Cerebellar nuclear complex (tissue), 1 donor: ENCODE measurements at places on chromosomes 1 and 21.

GRCh38 chr1:32250893-32251716 lies at the start of gene LCK:
LCK (plus strand) TSS chr1:32251265; CDS start chr1:32274330, 23,065 bp downstream.
- no peak for DNase-seq

DNA sequence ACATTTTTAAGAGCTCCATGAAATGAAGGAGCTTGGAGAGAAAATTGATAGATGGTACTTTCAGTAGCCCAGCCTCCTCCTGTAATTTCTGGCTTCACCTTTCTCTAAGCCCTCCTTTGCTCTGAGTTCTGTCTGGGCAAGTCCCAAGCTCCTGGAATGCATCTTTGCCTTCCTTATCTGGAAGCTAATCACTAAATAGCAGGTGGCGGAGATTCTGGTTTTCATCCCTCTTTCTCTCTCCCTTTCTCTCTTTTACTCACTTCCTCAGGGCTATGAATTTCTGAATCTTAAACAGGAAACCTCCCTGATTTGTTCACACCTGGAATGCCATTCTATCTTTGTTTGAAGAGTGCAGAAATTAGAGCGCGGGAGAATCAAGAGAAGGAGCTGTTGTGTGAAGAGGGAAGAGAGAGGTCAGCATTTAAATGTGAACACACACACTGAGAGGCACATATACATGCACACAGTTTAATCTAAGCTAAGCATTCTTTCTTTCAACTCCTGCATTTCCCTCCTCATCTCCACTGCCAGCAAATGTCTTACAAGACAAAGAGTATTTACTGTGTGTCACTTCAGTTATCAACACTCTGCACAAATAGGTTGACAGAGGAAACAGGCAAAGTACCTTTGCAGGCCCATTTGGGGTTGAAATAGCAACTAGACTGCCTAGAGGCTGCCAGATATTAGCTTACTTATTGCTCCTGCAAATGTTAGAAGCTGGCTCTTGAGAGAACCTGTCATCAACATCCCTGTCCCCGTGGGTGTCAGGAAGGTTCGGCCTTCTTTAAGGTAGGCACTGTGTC lies 199.4 kb upstream of the CAMK1G start:
- no peak for DNase-seq

- DNase-seq = no peak
Measured at GRCh38 chr1:107378866-107379265, 238.0 kb downstream of the NTNG1 start.

GRCh38 chr21:45169001-45169400 lies 94.6 kb downstream of the ADARB1 start:
- DNase-seq = no peak

GRCh38 chr1:117598489-117598888 lies 7.4 kb upstream of the TENT5C start:
- no peak for DNase-seq

DNA sequence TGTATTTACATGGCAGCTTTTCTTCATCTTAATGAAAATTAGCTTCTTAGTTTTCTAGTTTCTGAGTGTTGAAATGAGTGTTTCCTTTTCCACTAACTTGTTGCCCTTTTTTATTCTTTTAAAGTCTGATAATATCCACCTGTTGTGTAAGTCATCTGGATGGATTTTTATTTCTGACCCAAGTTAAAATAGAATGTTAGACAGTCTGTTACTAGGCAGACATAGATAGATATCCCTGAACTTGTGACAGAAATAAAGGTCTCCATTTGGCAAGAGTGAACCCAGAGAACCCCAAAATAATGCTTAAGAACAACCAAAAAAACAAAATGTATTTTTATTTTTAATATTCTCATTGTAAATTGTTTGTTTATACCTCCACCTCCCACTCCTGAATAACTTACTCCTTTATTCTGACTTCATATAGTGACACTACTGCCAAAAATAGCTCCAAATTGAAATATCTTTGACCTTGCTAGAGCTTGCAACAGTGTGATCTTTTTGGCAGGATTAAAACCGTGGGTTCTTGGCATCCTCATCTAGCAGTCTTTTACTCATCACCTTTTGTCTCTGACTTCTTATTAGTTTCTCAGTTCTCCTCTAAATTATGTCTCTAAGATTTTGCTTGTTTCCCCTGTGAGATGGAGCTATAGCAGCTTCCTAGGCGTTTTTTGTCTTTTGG lies 26.9 kb upstream of the SH3D21 start:
- no peak for DNase-seq

- DNase-seq = no peak
Measured at GRCh38 chr1:209751627-209752231, 4.1 kb upstream of the TRAF3IP3 start.

DNA sequence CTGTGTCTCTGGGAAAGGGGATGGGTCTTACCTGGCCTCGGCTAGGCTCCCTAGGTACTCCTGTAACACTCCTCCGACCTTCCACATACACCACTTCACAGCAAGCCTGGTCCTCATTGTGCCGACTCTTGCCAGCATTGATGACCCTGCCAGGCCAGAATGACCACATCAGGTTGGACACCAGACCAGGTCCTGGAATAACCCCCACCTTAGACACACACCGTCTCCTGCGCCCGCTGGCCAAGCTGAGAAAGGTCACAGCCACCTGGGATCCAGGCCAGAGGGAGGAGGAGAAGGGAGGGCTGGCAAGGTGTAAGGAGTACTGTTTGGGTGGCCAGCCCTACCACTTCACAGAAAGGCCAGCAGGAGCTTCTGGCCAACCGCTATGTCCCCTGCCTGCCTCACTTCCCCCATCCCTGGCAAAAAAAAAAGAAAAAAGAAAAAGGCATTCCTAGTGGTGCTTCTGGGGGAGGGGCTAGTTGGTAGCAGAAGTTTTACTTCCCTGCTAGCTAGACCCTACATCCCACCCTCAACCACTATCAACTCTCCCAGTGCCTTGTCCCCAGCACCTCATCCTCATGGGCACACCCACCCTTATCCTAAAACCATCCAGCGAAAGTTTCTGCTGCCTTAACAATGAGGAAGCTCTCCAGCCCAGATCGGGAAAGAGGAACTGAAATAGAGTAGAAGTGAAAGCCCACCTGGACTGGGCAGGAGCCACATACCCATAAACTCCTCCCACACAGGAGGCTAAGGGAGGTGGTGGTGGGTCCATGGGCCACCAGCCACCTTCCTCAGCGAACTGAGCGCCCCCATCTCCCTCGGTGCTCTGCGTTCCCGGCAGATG lies 1.4 kb downstream of the PPM1J start:
- DNase-seq = no peak

DNA sequence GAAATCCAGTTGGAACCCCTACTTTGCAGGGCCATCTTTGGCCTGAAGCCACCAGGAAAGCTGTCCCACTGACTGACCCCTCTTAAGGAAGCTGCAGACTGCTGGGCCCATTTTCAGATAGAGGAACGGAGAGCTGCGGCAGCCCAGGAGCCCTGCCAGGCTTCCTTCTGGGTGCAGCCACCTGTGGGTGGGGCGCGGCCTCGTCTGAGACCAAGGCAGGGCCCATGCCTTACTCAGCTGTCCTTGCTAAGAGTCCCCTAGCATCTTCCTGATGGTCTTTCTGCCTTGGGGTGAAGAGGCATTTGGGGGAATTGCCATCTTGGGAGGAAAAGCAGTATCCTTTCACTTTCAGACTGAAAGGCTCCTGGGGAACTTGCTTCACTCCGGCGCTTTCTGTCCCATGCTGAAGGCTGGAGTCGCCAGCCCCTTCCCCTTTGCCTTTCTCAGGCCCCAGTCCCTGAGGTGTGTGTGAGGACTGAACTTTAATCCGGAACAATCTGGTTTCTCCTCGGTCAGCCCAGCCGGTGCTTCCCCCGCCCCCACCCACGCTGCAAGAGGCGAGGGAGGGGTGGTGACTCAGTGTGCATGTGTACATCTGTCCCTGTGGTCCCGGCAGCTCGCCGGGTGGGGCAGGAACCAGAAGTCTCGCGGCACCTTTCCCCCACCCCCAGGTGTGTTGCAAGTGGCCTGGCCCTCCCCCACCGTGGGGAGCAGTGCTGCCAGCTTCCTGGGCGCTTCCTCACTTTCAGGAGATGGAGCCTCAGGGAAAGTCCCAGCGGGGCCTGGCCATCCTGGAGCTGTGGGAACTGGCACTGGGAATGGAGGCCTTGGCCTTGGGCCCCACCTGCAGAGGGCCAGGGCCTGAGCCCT lies 5.1 kb downstream of the ZC3H12A start:
- no peak for DNase-seq

- no peak for DNase-seq
Measured at GRCh38 chr1:28761189-28761588, 24.4 kb downstream of the YTHDF2 start.

DNA sequence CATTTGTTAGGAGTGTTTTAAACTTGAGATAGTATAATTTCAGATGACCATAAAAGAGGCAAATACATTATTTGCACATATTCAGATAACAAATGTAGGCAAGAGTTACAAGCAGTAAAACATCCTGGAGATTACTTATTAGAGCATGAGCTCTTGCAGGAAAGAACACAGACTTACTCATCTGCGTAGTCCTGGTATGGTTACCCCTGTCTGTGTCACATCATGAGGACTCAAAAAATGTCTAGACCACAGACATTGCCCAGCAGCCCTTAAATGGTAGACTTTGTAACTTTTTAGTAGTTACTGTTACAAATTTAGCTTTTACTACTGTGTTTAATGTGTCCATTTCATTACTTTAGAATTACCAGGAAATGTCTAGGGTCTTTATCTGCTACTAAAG lies 12.8 kb downstream of the CACHD1 start:
- DNase-seq = no peak

DNA sequence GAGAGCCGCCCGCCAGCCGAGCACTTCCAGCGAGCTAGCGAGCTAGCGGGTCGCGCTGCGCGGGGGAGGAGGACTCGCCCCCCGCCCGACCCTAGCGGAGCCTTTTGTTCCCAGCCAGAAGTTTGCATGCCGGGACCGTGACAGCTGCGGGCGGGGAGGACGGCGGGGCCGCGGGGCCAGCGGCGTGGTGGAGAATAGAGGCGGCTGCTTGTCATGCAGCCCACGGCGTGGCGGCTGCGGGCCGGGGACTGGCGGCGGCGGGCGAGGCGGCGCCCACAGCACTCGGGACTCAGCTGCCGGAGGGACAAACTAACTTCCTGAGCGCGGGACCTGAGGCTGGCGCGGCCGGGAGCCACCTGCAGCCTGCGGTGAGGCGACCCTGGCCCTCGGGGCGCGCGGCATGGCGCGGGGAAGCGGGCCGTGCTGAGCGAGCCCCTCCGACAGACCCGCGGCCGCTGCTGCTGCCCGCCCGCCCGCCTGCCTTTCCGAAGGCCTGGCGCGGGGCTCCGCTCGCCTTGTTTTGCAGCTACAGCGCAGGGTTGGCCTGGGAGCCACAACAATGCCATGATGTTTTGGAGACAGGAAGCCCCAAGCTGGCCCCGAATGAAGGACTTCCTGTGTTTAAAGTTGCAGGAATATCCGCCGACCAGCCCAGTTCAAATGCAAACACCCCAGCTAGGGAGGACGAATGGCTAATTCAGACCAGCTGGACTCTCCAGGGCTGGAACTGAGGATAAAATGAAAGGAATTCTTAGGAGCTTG lies 82.2 kb upstream of the BMP8A start:
- DNase-seq = no peak

GRCh38 chr1:147612366-147612765 lies 58.0 kb downstream of the ACP6 start:
- DNase-seq = no peak

DNA sequence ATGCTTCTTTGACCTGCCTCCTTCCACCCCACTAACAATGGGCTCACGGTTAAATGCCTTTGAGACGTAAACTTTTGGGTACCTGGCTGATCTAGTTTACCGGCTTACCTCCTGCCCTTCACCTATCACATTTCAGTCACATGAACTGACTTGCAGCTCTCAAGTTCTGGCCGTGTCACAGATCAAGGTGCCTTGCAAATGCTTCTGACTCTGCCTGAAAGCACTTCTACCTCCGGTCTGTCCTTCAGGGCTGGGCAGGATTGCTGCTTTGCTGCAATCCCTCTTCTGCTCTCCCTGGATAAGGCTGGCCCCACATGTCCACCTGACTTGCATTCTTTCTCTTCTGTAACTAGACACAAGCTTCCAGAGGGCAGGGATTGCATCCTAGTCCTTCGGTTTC lies 69.0 kb downstream of the GRIK1 start:
- DNase-seq = no peak

- DNase-seq = no peak
Measured at GRCh38 chr1:151805066-151805820, at the start of gene LINGO4. LINGO4 (minus strand) TSS chr1:151805419; CDS start chr1:151802704, 2,715 bp downstream.

DNA sequence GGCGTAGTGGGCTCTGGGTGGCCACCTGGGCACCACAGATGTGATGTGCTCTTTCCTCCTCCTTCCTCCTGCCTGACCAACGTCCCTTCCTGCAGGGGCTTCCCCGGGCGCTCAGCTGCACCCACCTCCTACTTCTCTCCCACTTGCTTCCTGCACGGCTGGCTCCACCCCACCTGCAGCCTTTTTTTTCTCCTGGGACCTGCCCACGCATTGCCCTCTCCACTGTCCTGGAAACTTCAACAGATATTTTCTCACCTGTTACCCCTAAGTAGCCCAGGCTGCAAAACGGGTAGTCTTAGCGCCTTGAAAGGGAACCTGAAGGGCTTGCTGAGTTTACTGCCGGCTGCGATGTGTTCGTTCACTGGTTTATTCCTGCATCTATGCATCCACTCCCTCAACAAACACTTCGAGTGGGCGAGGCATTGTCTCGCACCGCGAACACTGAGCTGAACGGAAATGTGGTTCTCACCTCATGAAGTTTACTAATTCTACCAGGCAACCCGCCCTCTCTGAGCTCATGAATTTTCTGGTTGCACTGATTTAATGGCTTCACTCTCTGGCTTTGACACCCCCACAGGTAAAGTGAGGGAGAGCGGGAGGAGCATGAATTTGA lies 23.6 kb downstream of the ZBTB18 start:
- no peak for DNase-seq

DNA sequence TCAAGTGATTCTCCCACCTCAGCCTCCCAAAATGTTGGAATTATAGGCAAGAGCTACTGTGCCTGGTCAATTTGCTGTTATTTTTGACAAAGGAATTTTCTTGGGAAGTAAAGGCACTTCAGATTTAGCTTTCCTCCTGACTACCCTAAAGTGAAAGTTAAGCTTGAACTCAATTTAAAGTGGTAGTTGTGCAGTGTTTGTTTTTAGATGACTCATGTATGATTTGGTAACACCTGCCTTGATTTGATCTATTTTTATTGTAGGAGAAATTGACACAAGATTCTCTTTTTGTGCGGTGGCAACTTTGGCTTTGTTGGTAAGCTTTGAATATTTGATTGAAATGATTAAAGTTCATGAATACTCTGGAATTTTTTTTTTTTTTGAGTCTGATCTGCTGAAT lies 5.0 kb downstream of the RABGGTB start:
- no peak for DNase-seq

- no peak for DNase-seq
Measured at GRCh38 chr1:40281853-40282252, 23.8 kb downstream of the ZMPSTE24 start.

DNA sequence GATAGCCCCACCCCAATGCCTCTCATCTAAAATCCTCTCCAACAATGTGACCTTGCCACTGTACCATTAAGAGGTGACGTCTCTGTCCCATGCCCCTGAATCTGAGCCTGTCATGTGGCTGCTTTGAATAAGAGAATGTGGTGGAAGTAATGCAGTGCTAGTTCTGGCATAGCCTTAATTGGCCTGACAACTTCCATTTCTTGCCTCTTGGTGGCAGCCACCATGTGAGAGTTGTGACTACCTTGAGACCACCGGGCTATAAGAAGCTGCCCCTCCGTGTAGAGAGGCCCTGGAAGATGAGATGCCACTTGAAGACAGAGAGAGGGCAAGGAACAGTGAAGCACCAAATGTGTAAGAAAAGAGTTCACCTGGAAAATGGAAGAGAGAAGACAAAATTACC lies 95.4 kb downstream of the POFUT2 start:
- DNase-seq = no peak
